IMR-90 (cell line): ENCODE measurements at places on chromosomes 3 and 15.
A peak's percentile ranks its signal among the peaks of the same experiment; 100 is the strongest.

- peak; percentile 21 for DNase-seq
Measured at GRCh38 chr3:81443958-81444357, 317.5 kb downstream of the GBE1 start.

DNA sequence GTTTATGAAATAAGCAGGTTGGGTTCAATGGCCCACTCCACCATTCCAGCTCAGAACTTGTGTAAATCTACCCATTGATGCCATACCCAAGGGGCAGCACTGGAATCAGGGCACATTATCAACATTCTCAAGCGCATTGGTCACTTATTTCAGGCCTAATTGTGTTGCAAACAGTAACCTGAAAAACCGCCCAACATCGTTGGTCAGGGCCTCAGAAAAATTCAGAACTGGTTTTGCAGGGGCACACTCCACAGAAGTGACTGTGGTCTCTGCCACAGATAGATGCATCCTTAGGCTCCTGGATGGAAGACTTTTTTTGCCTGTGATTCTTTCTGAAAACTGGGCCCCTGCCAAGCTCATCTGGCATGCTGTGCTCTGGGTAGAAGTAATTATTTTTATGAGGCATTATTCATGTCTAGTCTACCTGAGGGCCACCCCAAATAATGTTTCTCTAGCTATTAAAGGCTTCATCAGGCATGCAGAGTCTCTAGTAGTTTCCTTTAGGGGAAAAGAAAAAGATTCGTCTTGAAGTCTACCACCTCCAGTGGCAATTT lies 21.7 kb upstream of the LRTM1 start:
- DNase-seq, result no peak

- DNase-seq, result peak; percentile 6
Measured at GRCh38 chr3:187551416-187551815, 118.8 kb downstream of the SST start.

DNA sequence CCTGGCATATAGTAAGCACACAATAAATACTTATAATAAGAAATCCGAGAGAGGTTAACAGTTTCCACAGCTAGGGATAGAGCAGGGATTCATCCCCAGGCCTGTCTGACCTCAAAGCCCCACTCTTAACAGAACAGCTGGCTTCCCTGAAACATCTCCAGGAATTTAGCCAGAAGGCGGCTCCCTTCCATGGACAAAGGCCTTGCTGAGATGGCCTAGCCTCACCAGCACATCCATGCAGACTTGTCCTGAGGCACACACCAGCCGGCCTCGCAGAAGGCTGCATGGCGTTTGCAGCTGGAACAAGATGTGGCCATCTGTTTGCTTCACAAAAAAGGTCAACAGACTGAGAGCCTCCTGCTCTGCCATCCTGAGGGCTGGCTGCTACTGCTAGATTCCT lies 245.4 kb downstream of the SLCO3A1 start:
- no peak for DNase-seq

DNA sequence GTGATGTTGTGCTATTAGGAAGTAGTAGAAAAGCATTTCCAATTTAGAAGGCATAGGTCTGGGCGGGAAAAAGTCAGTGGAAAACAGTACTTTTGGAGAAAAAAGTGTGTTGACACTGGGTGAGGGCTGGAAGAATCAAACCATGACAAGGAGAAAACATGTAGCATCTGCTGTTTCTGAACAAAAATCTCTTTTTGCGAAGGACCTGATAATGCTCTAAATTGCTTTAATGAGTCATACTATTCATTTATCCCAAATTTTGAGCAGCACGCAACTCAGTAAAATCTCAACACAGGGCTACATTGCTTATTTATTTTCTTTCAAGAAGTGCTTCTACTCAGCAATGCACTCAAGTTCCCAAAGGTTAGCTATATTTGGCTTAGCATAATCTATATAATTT lies 292.7 kb downstream of the DIPK2A start:
- DNase-seq, result no peak

- peak; percentile 88 for DNase-seq
Measured at GRCh38 chr3:66472313-66473134, 28.3 kb downstream of the LRIG1 start.

DNA sequence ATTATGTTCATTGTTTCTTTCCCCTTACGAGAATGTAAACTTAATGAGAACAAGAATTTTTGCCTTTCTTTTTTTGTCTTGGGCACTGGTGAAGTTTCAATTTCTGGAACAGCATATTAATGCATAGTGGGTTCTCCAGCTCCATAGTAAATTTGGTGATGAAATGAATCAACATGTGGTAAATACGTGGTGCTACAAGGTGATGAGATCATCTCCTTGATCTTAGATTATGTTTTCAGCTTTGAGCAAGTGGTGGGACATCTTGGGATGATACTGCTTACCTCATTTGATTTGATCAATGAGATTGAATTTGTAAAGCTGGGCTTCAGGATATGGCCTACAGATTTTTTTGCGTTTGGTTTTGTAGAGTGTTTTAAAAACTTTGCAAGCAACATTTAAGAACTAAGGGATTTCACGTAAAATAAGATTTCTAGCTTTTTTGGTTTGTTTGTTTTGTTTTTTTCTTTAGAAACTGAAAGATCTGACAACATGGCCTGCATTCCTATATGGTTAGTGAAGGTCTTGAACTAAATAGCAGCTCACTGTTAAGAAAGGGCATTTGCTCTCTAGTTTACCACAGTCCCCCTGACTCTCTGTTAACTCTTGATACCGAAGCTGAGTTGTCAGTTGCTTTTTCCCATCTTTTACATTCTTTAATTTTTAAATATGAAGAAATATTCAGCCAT lies 45.6 kb downstream of the FNDC3B start:
- DNase-seq, result peak; percentile 40

DNA sequence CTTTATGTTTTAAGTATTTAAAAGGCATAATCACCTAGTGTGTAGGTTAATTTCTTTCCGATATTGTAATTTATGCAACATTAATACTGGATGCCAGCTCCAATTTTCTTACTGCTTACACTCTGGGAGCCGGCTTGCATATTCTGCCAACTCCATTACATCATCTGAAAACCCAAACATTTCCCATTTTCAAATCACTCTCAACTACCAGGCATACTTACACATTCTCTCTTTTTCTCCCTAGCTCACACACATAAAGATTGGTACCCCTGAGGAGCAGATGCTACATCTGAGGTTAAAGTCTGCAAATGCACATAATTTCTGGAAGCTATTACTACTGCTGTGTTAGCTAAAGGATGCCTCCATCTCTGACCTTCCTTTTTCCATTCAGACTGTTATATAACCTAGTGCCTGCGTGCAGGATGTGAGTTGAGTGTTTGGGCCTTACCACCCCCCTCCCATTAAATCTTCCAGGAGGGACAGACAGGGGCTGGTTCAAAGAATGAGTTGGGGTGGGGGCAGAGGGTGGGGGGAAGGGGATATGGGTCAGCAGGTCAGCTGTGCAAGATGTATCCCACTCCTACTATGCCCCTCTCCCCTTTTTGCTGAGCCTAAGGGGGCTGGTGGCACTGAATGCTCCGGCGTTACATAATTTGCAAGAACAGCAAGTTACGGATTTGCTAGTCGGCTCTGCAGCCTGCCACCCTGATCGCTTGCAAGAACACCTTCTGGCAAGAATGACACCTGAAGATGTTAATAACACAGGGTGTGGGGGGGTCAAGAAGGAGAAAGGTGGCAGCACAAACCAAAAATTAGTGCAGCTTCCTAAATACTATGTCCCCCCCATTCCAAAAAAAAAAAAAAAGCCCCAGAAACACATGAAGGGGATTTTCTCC lies 2.5 kb downstream of the RORA start:
- DNase-seq, result peak; percentile 6

- no peak for DNase-seq
Measured at GRCh38 chr3:150511122-150511821, 35.0 kb downstream of the SERP1 start.

DNA sequence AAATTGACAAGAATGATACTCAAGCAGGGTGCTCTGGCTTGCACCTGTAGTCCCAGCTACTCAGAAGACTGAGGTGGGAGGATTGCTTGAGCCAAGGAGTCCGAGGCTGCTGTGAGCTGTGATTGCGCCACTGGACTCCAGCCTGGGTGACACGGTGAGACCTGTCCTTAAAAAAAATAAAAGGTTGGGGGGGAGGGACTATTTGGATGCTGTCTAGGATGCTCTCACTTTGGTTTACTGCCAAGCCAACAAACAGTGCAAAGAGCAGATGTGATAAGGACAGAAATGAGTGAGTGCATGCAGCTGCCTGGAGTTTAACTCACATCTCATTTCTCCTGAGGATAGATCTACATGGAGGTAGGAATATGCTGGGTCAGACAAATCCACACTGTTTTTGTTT lies 130.0 kb downstream of the FRMD4B start:
- no peak for DNase-seq
